T-helper 2 cell treated with Interferon-gamma antibody and Interleukin-4, amounts not matched to agents 5 μg/mL and 100 μg/mL, for 36 hours (primary cell): ENCODE measurements at places on chromosomes 6 and 20.

GRCh38 chr6:20704325-20705025, 170.2 kb downstream of the CDKAL1 start:
- DNase-seq: no peak

DNA sequence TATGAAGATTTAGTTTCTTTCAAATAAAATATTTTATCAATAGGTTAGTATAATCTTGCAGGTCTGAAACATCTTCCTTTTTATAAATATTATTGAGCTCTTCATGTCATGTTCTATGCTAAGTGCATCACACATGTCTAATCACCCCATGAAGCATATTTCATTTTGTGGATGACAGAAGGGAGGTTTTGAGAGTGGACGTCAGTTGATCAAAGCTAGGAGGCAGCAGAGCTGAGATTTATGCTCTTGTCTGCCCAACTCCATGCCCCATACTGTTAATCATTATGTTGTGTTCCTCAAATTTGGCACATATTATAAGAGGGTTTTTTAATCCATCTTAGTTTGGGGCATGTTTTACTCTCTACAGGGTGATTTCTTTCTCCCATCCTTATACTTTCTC, 22.7 kb downstream of the DSE start:
- DNase-seq: no peak

DNA sequence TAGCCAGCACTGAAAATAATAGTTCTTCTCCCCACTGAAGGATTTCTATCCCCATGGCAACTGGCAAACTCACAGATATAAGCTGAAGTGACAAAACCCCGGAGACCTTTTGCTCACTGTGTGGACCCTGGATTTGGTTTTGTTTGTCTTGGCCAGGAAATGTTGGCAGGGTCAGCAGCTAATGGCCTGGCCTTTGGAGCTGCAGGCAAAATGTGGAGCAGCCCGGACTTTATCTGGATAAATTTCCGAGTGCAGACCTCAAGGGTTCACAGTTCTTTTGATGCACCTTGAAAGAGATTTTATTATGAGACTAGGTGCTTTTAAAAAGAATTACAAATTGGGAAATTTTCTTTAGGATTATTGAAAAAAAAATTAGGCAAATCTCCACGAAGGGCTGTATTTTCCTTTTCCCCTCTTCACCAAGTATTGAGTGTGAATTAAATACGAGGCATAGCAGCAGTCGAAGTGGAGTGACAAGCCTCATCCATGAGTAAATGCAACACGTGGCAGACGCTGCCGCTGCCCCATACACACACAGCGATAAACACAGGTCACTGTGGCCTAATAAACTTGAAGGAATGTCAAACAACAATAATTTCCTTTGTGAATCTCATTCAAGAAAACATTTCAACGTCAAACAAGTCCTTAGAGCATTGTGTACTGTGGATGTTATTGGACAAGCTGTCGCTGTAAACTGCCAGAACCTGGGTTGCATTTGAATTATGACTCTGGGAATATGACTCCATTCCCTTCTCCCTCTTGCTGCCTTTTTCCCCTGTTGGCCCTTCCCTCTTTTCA, 35.1 kb upstream of the CCN6 start:
- DNase-seq: no peak

DNA sequence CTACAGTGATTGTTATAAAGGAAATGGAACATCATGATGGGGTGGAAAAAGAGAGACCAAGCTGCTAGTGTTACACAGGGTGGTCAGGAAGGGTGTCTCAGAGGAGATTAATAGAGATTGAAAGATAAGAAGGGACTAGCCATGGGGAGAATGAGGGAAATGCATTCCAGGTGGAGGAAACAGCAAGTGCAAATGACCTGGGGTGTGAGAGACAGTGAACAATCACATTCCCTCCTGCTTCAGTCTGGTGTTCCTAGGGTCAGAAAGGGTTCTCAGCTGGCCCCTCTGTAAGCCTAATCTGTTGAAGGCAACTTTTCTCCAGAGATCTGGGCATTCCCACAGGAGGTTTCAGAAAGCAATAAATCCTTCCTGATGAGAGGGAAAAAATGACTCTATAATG, 3.6 kb upstream of the KCNB1 start:
- no peak for DNase-seq

GRCh38 chr6:137681445-137682009, 185.5 kb upstream of the TNFAIP3 start:
- DNase-seq: no peak

- no peak for DNase-seq
Observed at GRCh38 chr20:17870086-17870740, 98.4 kb downstream of the SNX5 start.

GRCh38 chr6:8678466-8678865, 243.1 kb upstream of the SLC35B3 start:
- DNase-seq: no peak

- DNase-seq: peak; percentile 65
Observed at GRCh38 chr20:44069203-44070011, 117.6 kb downstream of the JPH2 start.
